ENCODE measurements at places on chromosomes 7 and 10. TPM values are rescaled to one million over a fixed set of nuclear protein-coding genes. Genes with fewer than 3 reads are reported as not detected.

Gene FBXW4
- 99.9 TPM for polyA plus RNA-seq

DNA sequence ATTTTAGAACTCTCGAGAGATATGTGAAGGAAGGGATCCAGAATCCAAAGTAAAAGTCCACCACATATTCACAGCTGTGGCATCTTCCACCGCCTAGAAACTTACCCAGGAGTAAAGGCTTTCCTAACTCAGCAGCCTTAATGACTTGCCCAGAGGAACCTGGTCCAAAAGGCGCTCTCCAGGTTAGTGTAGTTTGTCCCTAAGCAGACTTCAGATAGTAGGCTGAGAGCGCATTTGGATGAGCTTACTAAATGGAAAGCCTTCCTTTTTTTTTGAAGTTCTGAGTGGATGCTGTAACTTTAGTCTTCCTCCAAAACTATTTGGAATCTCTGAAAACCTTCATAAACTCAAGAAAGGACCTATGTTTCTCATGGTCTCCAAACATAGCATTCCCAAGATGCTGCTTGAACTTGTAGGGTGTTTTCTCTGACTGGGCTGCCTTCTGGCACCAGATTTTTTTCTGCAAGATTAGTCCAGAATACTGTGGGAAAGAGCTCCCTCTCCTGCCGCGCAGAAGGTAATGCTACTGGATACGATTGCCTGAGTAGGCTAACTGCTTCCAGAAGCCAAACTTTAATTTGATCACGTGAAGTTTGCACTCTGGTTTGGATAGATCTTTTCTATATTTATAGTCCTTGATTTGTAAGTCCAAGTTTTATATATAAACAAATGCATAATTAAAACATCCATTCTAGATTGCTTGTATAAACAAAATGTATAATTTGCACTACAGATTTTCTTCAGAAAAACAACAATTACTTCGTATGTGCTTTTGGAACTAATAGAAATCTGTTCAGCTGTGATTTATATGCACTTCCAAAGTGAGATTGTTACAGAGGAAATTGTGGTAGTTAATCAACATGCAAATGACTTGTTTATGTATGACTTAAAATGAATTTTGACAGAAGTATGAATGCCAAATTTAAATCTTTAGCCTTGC is 19.6 kb upstream of the GPR37 start:
- H3K4me1 ChIP-seq, result no peaks in the 10 kb centered on the region
- H3K27ac ChIP-seq, result no peak overlapping the region
- DNase-seq, result peak; percentile 52
- no peaks in the 10 kb centered on the region for H3K36me3 ChIP-seq
- no peak overlapping the region for H3K4me3 ChIP-seq

Gene ADCYAP1R1
- not detected for polyA plus RNA-seq

DNA sequence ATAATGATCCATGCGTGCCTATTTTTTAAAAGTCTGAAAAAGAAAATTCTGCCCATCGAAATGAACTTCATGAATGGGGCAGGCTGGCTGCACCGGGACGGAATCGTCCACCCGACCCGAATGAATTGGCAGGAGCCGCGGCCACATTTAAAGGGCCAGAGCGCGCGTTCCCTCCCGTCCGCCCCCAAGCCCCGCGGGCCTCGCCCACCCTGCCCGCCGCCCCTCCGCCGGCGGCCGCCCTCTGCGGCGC is 319 bp upstream of the GATA3 start:
- peak overlapping the region; percentile 19 for H3K4me3 ChIP-seq
- no peak overlapping the region for H3K27ac ChIP-seq
- H3K36me3 ChIP-seq, result no peaks in the 10 kb centered on the region
- no peaks in the 10 kb centered on the region for H3K4me1 ChIP-seq
- no peaks in the 10 kb centered on the region for H3K27me3 ChIP-seq

DNA sequence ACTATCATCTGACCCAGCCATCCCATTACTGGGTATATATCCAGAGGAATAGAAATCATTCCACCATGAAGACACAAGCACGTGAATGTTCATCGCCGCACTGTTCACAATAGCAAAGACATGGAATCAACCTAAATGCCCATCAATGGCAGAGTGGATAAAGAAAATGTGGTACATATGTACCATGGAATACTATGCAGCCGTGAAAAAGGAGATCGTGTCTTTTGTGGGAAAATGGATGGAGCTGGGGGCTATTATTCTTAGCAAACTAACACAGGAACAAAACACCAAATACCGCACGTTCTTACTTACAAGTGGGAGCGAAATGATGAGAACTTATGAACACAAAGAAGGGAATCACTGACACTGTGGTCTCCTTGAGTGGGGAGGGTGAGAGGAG is 9.8 kb upstream of the KNDC1 start:
- H3K4me1 ChIP-seq, result no peaks in the 10 kb centered on the region
- DNase-seq, result no peak
- H3K27me3 ChIP-seq, result no peaks in the 10 kb centered on the region
- H3K36me3 ChIP-seq, result no peaks in the 10 kb centered on the region
- H3K27ac ChIP-seq, result no peak overlapping the region

GRCh38 chr7:80775482-80775881 is 137.0 kb downstream of the CD36 start:
- H3K27ac ChIP-seq, result no peak overlapping the region
- no peaks in the 10 kb centered on the region for H3K27me3 ChIP-seq
- no peak overlapping the region for H3K4me3 ChIP-seq
- no peaks in the 10 kb centered on the region for H3K36me3 ChIP-seq
- no peak for DNase-seq

- no peaks in the 10 kb centered on the region for H3K4me1 ChIP-seq
- no peak for DNase-seq
- no peak overlapping the region for H3K27ac ChIP-seq
- H3K36me3 ChIP-seq, result no peaks in the 10 kb centered on the region
Measured at GRCh38 chr10:46266306-46266985, 20.4 kb upstream of the ANTXRL start.

- H3K27ac ChIP-seq, result no peak overlapping the region
- H3K36me3 ChIP-seq, result no peaks in the 10 kb centered on the region
- DNase-seq, result no peak
- peaks cover 3% of the 10 kb centered on the region for H3K27me3 ChIP-seq
- no peaks in the 10 kb centered on the region for H3K4me1 ChIP-seq
Measured at GRCh38 chr7:26091933-26092332, 60.1 kb upstream of the NFE2L3 start.

Gene HOXA11
- not detected for polyA plus RNA-seq

Gene TLX1
- polyA plus RNA-seq, result 0.13 TPM

DNA sequence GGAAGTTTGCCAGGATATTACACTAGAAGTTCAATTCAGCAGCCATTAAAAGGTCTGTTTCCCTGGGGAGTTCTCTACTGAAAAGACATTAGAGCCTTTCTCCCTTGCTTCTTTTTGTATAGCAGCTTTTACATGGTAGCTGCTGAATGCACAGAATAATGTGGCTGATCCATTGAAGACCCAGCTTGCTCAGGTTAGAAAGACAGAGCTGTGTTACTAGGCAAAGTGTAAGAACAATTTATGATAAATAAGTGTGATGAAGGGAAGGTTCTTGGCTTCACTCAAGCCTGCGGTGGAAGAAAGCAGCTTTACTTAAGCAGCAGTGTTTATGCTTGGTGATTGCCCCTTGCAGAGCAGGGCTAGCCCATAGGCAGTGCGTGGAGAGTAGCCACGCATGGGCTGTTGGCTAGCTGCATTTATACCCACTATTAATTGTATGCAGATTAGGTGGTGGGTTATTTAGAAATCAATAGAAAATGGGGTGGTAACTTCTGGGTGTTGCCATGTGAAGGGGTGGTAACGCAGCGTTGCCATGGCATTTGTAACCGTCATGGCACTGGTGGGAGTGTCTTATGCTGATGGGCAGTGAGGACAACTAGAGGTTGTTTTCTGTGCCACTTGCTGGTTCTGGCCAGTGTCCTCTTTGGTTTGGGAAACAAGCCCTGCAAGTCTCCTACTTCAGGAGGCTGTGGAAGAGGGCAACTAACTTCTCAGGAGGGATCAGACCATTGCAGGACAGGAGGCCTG is 942.9 kb downstream of the NRG3 start:
- no peaks in the 10 kb centered on the region for H3K36me3 ChIP-seq
- H3K4me1 ChIP-seq, result no peaks in the 10 kb centered on the region

DNA sequence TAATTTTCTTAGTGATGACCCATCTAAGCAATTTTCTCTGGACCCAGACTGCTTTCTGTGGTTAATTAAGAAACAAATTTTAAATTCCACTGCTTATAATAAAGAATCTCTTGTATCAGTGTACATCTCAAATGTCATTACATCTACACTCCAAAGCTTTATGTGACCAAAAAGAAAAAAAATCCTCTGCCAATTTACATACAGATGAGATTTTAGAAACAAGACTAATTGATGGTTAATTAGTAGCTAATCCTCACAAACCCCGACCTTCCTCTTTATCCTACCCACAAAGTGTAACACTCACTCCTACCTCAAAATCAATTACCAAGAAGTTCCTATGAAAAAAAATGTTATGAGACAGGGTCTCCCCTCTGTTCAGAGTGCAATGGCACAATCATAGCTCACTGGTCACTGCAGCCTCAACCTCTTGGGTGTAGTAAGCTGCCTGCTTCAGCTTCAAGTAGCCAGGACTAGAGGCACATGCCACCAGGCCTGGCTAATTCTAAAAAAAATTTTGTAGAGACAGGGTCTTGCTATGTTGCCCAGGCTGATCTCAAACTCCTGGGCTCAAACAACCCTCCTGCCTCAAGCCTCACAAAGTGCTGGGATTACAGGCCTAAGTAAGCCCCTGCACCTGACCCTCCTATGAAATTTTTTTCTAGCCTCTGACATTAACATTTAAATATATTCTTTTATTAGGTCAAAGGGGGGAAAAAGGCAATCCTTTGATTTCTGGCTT is 14.8 kb downstream of the KIF5B start:
- H3K27ac ChIP-seq, result no peak overlapping the region
- peaks cover 2% of the 10 kb centered on the region for H3K4me1 ChIP-seq
- H3K36me3 ChIP-seq, result peaks cover 8% of the 10 kb centered on the region
- no peak for DNase-seq

GRCh38 chr10:99203310-99203709 is 32.3 kb downstream of the HPSE2 start:
- DNase-seq, result no peak
- no peak overlapping the region for H3K4me3 ChIP-seq
- H3K27ac ChIP-seq, result no peak overlapping the region
- no peaks in the 10 kb centered on the region for H3K27me3 ChIP-seq
- no peaks in the 10 kb centered on the region for H3K36me3 ChIP-seq
- no peaks in the 10 kb centered on the region for H3K4me1 ChIP-seq

All from aorta (tissue), 5 donors.